ENCODE measurements at places on chromosomes 3 and 15. TPM values are rescaled to one million over a fixed set of nuclear protein-coding genes. Genes with fewer than 3 reads are reported as not detected.

The SLC9C1 gene
- 0.31 TPM for total RNA-seq

The SMCO1 gene
- not detected for total RNA-seq

The USP50 gene
- 0.46 TPM for total RNA-seq

The SLC6A11 gene
- total RNA-seq: 1.2 TPM

The RAD54L2 gene
- total RNA-seq: 31.7 TPM

The CFAP100 gene
- 0.12 TPM for total RNA-seq

The SERPINI2 gene
- not detected for total RNA-seq

Measured in neural progenitor cell (in vitro differentiated cells).